ENCODE measurements at places on chromosomes 3 and 15.
A peak's percentile ranks its signal among the peaks of the same experiment; 100 is the strongest.

DNA sequence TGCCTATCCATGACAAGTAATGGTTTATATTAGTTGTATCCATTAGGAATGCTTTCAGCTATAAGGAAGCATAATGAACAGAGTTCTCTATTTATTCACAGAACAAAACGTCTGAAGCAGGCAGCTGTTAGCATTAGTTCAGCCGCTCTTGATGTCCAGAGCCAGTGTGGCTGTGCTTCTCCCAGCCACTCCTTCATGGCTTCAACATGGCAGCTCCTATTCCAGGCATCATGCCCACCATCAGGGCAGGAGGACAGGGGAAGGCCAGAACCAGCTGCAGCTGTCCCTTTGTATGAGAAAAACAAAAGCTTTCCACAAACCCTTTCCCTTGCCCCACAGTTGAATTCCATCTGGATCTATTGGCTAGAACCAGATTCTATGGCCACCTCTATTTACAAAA lies 12.9 kb upstream of the SNRK start:
- DNase-seq: no peak

DNA sequence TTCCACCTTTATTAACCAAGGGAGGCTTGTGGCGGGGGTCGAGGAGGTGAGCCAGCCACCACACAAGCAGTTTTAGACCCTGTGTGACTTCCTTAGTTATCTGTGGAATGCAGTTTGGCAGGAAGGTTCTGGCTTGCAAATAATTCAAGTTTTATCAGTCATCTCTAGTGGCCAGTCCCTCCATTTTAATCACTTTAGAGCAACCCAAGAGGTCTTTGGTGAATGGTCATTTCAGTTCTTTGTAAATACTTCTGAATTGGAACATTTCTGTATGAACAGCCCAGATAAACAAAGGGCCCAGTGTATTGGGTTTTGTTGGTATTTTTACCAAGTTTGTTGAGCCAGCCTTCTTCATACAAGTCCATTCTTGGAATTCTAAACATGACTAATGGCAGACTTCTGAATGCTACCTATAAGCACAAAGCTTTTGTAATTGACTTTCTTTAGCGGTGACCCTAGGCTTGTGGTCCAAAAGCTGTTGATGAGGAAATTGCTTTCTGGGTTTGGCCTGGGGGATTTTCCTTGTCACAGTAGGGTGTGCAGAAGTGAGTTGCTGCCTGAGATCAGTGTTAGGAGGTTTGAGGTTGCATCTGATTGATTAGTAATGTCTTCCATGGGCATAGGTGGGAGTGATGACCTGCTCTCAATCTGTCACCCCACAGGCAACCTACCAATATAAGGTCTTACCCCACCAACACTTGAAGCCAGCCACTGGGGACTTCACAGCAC lies 193.3 kb upstream of the TOPAZ1 start:
- no peak for DNase-seq

GRCh38 chr15:63922261-63922904 lies 88.6 kb upstream of the HERC1 start:
- DNase-seq: no peak

DNA sequence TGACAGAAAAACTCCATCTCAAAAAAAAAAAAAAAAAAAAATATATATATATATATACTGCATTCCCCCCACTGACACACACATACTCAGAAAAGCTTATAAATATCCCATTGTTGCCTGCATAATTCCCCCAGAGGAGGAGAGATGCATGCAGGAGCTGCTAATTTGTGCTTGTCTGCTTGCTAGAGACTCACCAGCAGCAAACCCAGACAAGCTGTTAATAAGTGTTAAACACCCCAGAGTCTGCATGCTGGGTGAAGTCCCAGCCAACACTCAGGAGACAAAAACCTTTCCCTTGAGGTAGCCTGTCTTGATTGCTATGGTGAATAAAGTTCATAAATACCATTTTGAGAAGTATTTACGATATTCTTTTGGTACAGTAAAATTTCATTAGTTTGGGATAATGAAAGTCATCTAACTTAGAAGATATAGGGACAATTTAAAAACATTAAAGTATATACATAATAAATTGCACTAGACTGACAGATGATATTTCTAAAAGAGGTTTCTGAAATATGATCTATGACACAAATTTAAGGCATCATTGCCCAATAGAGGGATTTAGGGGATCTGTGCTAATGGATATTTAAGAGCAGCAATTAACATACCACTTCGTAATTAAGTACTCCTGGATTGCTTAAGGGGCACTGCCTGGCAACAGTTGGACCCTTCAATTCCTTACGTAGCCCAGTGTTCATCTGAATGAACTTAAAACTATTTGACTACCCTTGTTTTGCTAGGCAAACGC lies 400.0 kb upstream of the C2CD4B start:
- no peak for DNase-seq

DNA sequence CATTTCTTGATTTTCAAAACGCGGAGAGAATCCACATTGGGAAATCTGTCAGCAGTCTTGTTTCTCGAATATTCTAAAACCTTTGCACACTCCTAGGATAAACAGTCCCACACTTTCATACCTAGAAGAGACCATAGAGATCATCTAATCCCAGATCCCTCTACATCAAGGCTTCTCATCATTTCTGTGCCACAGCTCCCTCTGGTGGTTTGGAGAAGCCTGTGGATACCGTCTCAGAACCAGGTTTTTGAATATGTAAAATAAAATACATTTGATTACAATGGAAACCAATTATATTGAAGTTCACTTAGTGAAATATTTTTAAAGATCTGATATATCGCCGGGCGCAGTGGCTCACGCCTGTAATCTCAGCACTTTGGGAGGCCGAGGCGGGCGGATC lies 211.9 kb upstream of the GOLGA6L4 start:
- DNase-seq: peak; percentile 20

DNA sequence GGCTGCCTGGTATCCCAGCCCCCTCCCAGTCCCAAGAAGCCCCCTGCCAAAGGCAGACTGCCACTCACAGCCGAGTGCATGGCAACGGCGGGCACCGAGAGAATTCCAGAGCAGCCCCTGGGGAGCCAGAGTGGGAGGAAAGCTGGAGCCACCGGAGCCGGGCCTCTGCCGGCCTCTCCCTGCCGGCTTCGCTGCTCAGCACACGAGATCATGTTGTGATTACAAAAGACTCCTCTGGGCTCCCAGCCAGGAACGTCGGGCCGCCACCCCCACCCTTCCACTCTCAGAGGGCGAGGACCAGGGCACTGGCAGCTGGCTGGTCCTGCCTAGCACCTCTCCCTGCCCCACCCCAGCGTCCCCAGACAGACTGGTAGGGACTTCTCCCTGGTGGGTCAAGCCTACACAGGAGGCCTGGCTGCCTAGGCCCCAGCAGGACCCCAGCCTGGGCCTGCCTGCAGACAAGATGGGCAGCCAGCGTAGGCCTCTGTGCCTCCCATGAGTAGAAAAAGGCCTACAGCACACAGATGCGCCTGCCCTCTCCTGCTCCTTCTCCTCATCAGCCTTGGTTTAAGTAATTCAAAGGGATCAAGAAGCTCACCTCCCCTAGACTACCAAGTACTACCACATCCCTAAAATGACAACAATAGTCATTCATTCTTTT lies at the start of gene CCDC9B:
Gene CCDC9B (minus strand): TSS at position 200 of the 661 bp plus-strand sequence. CDS start 120 bp downstream, at position 80.
- DNase-seq: no peak

GRCh38 chr3:15470261-15470660 lies 42.9 kb downstream of the EAF1 start:
- DNase-seq: no peak

DNA sequence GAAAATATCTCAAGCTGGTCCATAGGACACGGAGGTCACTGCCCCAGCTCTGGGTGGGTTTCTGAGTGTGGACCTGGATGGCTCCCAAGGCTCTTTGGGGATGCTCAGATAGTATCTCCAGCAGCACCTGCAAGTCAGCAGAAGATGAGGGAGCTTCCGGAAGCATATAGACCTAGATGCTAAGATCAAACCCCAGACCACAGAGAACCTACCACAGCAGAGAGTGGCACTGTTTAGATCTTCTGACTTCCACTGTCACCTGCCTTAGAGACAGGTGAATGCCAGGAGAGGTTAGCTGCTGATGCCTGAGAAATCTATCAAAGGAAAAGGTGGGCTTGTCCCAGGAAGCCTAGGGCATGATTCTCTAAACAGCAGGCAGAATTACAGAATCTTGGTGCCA lies 105.7 kb upstream of the TRPM1 start:
- DNase-seq: peak; percentile 26

DNA sequence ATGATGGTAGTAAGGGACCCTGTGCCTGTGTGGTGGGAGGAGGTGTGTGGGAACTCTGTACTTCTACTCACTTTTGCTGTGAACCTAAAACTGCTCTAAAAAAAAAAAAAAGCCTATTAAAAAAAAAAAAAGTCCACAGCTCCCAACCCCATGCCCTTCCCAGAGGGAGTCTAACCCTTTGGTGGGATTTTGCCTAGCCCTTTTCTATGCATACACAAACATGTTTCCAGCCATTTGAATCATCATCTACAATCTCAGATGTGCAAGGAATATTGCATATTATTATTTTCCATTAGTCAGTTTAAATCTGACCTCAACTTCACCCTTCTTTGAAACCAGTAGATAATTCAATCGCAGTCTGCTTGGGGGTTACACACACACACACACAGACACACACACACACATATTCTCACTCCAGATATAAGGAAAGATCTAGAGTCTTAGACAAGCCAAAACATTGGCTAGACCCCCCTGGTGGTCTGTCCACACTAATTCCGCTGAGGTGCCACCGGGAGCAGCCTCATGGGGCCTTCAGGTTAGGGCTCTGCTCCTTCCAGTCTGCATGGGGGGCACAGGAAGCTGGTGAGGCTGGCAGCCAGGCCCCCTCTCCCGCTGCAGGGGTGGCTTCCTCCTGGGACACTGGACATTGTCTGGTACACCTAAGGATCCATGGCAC lies 75.5 kb upstream of the NR2E3 start:
- DNase-seq: no peak

All from DND-41 (cell line).